Activated naive CD4-positive, alpha-beta T cell treated with anti-CD3 and anti-CD28 coated beads for 36 hours (primary cell): ENCODE measurements at places on chromosomes 6 and 20. TPM values are rescaled to one million over a fixed set of nuclear protein-coding genes. Genes with fewer than 3 reads are reported as not detected.

FAM184A gene
- 14.0 TPM for total RNA-seq

GRCh38 chr6:10413850-10414738 is 780 bp downstream of the TFAP2A start:
- no peak for DNase-seq
- H3K27ac ChIP-seq: peak overlapping the region; percentile 59
- peak overlapping the region; percentile 68 for H3K4me3 ChIP-seq
- peaks cover 49% of the 10 kb centered on the region for H3K4me1 ChIP-seq

COX4I2 gene
- not detected for total RNA-seq

COL21A1 gene
- not detected for total RNA-seq

DNA sequence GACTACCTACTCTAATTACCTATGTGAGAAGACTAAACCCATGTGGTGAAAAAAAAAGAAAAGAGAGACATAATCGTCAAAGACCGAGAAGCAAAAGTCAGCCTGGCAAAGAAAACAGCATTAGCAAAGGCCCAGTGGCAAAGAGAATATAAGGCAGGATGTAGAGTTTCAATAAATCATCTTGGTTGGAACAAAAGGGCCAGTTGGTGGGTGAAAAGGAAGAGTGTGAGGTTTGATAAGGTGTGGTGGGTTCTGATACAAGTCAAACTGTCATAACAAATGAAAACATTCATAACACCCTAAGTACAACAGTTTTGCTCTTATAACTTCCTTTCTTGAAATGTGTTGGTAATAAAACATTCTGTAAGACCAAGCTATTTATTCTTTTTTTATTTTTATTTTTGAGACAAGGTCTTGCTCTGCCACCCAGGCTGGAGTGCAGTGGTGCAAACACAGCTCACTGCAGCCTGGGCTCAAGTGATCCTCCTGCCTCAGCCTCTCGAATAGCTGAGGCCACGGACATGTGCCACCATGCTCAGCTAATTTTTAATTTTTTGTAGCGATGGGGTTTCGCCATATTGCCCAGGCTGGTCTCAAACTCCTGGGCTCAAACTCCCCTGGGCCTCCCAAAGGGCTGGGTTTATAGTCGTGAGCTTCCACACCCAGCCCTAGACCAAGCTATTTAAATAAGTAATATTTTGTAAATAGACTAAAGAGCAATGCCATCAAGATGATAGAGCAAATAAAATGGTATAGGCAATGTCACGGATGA is 18.9 kb upstream of the GTF3C6 start:
- no peaks in the 10 kb centered on the region for H3K36me3 ChIP-seq
- H3K27me3 ChIP-seq: no peaks in the 10 kb centered on the region
- peaks cover 9% of the 10 kb centered on the region for H3K4me1 ChIP-seq
- no peak overlapping the region for H3K27ac ChIP-seq
- no peak overlapping the region for H3K4me3 ChIP-seq

DNA sequence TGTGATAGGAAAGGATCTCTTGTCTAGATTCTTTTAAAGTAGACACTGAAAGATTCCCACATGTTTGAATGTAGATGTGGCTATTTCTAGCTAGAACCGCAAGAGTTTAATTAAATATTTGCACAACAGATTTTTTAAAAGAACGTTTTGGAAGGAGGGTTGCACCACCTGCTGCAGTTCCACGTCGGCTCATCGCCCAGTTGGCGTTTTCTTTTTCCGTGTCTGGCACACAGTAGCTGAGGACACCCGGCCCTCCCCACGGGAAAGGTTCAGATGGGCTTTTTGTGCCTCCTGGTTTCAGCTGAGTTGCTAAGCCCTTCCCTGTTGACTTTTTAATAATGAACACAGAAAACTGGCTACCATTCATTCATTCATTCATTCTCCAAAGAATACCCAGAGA is 41.8 kb upstream of the DOK5 start:
- H3K36me3 ChIP-seq: no peaks in the 10 kb centered on the region
- no peak overlapping the region for H3K4me3 ChIP-seq
- peaks cover 12% of the 10 kb centered on the region for H3K27me3 ChIP-seq
- no peaks in the 10 kb centered on the region for H3K4me1 ChIP-seq
- DNase-seq: no peak
- no peak overlapping the region for H3K27ac ChIP-seq

GRCh38 chr6:20056350-20056992 is 155.8 kb downstream of the MBOAT1 start:
- no peak overlapping the region for H3K4me3 ChIP-seq
- DNase-seq: no peak
- H3K36me3 ChIP-seq: no peaks in the 10 kb centered on the region
- no peak overlapping the region for H3K27ac ChIP-seq
